ENCODE measurements at places on chromosomes 4 and X.

GRCh38 chrX:150704030-150704613, 10.9 kb downstream of the MTMR1 start:
- no peak for DNase-seq

DNA sequence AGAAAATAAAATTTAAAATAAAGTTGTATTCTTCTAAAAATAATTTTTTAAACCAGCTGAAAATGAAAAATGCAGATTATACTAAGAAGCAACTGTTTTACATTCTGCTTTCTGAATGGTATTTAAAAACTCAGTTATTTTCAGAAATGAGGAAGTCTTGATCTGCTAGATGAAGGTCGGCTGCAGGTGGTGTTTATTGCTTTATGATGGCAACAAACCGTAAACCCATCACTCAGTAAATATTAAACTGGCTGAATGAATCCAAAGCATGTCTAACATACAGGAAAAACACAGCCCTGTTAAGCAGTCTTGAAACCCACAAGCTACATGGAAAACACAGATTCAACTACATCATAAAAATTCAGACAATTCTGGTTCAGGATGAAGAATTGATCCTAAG, 29.3 kb downstream of the DYNLT3 start:
- DNase-seq, result no peak

- DNase-seq, result no peak
These were observed 7.3 kb downstream of the FGFBP2 start for GRCh38 chr4:15955670-15956069.

DNA sequence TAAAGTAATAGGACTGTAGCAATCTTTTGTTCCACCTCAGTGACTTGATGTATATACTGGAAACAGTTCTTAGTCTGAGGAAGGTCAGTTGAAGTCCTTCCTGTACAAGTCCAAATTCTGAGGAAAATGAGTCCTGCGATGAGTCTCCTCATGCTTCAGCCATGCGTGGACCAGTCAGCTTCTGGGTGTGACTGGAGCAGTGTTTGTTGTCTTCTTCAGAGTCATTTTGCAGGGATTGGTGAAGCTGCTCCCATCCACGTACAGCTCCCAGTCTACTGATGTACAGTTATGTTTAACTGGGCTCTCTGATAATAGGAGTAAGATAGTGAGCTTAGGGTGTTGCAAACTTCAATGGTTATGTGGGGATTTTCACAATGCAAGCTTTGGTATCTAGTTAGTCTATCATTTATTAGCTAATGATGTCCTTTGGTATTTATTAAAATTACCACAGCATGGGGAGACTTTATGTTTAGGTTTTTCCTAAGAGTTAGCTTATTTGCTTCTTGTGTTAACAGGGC, 3.4 kb downstream of the UGT2B17 start:
- DNase-seq, result no peak

DNA sequence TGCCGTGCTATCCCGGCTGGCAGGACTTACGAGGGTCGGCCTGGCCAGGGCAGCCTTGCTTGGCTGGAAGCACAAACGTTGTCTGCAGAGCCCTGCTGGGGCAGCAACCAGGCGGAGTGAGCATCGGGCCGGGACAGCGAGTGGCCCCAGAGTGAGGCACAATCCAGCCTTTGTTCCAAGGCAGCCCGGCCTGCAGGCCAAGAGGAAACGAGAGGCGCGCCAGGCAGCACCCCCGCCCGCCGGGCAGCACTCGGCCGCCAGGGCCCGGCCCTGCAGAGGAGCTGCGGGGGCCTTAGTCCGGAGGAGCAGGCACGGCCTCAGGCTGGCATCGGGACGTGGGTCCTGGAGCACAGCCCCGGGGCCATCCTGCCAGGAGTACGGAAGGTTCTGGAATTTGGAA, 24.1 kb downstream of the FGFRL1 start:
- no peak for DNase-seq

- no peak for DNase-seq
These were observed 54.4 kb downstream of the KIT start for GRCh38 chr4:54712206-54712605.

- no peak for DNase-seq
These were observed 886 bp downstream of the DCLK2 start for GRCh38 chr4:150079081-150079581.

GRCh38 chr4:125461676-125462363, 147.1 kb downstream of the FAT4 start:
- DNase-seq, result no peak

DNA sequence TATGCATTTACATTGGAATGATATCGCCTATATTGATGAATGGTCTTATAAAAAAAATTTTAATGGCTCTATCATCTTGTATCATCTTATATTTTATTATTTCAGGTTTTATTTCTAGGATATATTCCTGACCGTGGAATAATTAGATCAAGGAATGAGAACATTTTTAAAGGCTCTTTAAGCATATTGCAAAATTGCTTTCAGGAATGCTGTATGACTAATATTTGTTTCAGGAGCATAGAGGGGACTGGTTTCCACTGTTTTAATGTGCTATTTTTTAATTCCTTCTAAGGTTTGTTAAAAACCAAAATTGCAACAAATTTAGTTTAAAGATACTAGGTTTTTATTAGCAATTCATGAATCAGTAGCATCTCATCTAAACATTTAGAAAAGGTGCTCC, 120.2 kb downstream of the BMPR1B start:
- DNase-seq, result no peak

GRCh38 chr4:3657902-3658529, 108.2 kb upstream of the ADRA2C start:
- DNase-seq, result no peak

- no peak for DNase-seq
These were observed 57.3 kb upstream of the ZNF157 start for GRCh38 chrX:47313056-47313455.

DNA sequence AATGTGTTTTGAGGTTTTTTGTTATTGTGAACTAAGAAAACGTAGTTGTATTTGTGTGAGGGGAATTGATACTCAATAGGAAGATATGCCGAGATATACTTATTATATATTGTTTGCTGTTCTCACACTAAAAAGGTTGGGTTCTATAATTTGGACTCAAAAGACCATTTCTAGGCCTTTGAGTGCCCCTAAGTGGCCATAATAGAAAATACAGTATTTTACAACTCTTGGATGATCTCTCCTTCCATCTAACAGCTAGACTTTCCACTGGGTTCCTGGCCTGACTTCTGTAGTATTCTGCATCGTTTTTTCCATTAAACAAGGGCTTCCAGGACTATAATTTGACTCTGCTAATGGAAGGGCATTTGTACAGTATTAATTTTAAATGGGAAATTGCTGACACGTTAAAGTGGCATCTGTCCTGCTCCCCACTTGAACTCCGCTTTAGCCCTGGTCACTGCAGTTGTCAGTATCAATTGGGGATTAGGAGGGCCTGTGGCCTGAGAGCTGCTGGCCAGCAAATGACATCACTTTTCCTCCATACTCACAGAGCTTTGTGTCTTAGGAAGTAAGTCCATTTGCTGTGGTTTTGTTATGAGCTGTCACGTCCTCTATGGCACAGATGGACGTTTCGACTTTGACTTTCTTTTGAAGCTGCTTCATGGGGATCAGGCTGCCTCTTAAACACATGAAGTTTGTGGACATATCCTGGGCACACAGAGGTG, 176.9 kb downstream of the SLIT2 start:
- no peak for DNase-seq

- no peak for DNase-seq
These were observed 154.9 kb downstream of the NPFFR2 start for GRCh38 chr4:72186714-72187113.

- no peak for DNase-seq
These were observed 23.5 kb upstream of the PHF8 start for GRCh38 chrX:54067766-54068165.

DNA sequence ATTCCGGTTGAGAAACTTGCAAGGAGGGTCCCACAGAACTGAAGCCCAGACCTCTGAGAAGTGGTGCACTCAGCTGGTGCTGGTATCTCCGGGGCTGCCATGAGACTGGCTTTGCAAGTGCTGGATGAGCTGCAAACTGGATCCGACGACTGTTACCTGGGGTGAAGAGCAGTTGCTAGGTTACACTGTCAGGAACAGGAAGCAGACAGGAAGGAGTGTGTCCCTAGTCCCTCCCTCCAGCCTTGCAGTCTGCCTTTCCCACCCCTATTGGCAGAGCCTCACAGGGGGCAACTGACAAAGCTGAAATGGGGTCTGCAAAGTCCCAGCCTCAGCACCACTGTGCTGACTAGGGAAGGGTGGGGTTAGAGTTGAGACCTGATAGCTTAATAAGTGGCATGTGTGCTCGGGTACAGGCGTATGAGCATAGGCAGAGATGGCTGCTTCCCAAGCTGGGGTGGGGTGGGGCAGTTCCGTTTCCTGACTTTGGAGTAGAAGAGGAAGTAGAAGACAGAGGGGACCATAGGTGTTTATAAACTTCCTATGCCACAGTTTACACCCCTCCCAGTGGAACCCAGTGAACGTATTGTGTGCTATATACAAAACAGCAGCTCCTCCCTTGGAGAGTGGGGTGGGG, 18.0 kb downstream of the PPEF1 start:
- DNase-seq, result no peak

GRCh38 chr4:114282937-114283336, 303.5 kb upstream of the ARSJ start:
- DNase-seq, result no peak

DNA sequence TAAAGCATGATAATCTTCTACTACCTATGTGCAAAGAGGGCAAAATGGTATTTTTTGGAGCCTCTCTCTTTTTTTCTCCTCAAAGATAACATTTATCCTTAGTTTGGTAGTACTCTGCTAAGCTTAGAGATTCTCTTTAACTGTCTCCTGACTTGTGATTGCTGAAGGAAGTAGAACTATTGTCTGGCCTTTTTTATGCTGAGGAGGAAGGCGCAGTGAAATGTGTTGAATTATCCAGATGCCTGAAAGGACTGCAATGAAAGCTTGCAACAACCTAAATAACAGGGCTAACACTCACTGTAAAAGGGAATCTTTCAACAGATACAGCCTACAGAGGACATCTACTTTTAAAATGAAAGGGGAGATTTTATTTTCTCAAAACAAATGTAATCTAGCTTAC, 59.5 kb upstream of the CCDC160 start:
- no peak for DNase-seq

GRCh38 chrX:115592997-115593734, 32.2 kb downstream of the PLS3 start:
- DNase-seq, result no peak

GRCh38 chr4:185358514-185358913, 37.2 kb downstream of the LRP2BP start:
- DNase-seq, result no peak

GRCh38 chr4:2272026-2272827, 10.3 kb upstream of the MXD4 start:
- no peak for DNase-seq

DNA sequence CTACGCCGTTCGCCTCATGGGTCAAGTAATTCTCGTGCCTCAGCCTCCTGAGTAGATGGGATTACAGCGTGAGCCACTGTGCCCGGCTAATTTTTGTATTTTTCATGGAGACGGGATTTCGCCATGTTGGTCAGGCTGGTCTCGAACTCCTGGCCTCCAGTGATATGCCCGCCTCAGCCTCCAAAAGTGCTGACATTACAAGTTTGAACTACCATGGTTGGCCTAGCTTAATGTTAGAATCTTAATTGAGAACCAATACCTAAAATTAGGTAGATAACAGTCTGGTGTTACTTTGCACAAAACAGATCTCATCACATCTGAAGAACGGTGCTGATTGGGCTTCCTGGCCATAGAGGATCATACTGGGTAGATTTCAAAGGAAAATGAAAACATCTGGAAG, 184.9 kb downstream of the VEGFC start:
- no peak for DNase-seq

- DNase-seq, result no peak
These were observed 245.8 kb downstream of the ADAMTS3 start for GRCh38 chr4:72323227-72323626.

DNA sequence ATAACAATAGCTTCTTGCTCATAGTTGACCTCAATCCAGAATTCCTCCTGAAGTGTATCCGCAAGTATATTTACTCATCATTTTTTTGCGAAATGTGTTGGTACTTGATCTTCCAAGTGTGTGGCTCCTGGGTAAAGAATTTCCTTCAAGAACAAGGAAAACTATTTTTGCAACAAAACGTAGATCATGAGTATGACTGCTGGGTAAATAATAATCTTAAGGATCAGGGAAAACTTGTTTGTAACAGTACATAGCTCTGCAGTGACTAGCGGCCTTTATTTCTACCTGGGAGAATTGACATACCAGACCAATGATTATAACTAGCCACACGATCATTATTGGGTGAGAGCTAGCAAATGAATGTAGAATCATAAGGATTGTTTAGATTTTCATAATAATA, 1311.7 kb downstream of the ARAP2 start:
- no peak for DNase-seq

DNA sequence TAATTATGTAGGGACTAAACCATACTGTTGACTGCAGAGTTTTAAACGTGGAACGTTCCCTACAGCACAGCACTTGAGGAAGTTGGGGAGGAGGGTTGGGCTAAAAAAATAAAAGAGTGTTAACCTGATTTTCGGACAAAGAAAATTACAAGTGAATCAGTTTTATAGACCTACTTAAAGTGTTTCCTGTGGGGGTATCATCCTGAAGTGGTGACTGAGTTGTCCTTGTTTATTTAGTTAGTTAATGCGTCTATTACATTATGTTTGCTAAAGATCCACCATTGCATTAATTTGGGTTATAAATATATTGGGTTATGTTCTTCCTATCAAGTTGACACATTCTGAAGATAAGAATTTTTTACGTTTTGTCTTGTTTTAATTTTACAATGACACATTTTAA, 14.7 kb downstream of the UNC5C start:
- no peak for DNase-seq

GRCh38 chrX:13102636-13103035, 58.2 kb upstream of the FAM9C start:
- no peak for DNase-seq

DNA sequence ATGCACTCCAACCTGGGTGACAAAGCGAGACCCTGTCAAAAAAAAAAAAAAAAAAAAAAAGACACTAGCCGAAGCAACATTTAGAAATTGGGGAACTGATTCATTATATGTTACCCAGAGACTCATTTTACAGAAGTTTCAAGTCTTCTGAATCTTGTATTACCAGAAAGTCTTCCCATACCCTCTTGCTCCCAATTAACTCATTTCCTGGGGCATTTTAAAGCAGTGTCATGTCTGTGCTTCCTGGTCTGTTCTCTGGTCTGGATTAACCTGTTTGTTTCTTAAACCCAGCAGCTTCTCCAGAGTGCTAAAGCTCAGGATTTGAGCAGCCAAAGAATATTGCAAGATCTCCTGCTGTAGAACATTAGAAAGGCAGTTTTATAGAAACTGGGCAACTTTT, 43.7 kb downstream of the FRMPD3 start:
- DNase-seq, result no peak

DNA sequence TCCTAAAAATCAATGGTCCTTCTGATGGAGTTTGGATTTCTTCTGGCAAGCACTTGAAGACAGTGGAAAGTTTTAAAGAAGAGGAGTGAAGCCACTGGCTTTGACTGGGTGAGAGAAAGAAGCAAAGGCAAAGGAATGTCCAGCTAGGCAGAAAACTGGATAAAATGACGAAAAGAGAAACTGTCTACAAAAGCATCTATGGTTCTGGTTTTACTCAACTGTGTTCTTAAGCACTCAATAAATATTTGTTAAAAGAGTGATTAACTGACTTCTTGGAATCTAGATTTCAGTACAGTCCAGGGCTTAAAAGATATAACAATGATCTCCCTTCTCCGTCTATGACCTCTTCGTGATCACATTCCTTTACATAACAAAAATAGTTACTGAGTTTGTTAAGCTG, 52.4 kb downstream of the PACRGL start:
- DNase-seq, result no peak

All from HuH-7.5 (cell line).